ENCODE measurements at places on chromosomes 7 and 10. TPM values are rescaled to one million over a fixed set of nuclear protein-coding genes. Genes with fewer than 3 reads are reported as not detected.

Gene EPO
- total RNA-seq: not detected

DNA sequence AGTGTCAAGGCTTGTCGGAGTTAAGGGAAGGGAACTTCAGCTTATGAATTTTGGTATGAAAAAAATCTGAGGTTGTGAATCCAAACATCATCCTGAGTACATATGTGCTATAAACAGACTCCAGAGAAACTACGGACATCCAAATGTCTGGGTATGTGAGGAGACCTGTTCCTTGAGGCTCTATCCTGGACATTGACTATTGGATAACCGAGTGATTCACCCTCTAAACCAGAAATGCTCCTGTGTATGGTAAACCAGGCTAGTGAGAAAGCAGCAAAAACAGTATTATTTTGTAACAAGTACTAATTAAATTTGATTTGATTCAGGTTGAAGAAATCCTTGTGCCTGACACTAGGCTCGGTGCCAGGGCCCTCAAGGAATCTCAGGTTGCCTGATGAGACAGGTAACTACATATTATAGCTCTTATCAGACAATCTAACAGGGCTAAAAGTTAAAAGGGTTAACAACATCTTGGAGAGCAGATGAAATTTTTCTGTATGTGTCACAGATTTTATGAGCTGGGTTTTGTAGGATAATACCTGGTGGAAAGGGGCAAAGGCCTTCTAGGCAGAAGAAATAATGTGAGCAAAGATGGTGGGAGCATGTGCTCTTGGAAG lies 10.4 kb upstream of the STOX1 start:
- DNase-seq: no peak

Gene MRLN
- total RNA-seq: 5.7 TPM

GRCh38 chr10:48431871-48432270 lies 125.4 kb downstream of the MAPK8 start:
- no peak for DNase-seq

DNA sequence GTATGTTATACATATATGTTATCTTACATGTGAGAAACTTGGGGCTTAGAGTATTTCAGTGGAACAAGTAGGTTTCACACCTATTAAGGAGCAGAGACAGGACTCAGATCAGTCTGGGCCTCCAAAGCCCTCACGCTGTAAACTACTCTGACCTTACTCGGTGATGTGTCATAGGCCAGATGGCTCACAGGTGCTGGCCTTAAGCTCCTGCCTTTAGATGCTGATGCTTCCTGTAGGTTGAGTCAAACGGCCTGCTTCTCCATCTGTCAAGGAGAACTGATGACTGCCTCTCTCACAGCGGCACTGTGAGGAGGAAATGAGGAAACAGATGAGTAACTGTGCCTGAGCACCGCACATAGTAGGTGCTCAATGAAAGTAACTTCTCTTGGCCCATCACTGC lies 312.6 kb upstream of the COBL start:
- DNase-seq: no peak

All from urinary bladder (tissue), 4 donors.